ENCODE measurements at places on chromosomes 11 and 22.

DNA sequence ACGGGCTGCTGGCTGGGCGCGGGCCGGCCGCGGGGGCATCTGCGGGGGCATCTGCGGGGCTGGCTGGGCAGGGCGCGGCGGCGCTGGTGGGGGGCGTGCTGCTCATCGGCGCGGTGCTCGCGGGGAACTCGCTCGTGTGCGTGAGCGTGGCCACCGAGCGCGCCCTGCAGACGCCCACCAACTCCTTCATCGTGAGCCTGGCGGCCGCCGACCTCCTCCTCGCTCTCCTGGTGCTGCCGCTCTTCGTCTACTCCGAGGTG, 194 bp downstream of the DRD4 start:
- DNase-seq, result no peak

- no peak for DNase-seq
Observed at GRCh38 chr11:12269104-12269441, 108.3 kb upstream of the PARVA start.

DNA sequence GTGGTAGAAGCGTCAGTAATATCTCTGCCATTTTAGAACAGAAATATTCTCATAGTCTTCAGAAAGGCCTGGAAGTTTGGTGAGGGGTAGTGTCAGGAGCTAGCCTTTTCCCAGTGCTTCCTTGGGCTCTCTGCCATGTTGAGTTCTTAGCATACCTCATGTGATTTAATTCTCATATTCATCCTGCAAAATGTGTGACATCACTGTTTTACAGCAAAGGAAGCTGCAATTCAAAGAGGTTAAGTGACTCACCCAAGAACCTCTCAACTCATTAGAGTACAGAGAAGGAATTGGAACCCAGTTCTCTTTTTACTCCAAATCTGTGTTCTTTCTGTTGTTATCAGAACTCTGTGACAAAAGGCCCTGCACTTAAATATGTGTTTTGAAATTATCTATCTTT, 72.1 kb downstream of the RNF169 start:
- peak; percentile 12 for DNase-seq

- DNase-seq, result no peak
Observed at GRCh38 chr11:3666023-3666530, 5.1 kb downstream of the CHRNA10 start.

- DNase-seq, result no peak
Observed at GRCh38 chr11:86910592-86910991, 44.6 kb downstream of the FZD4 start.

GRCh38 chr11:62398011-62398994, 20.5 kb upstream of the SCGB1A1 start:
- DNase-seq, result peak; percentile 21
